Stimulated activated naive CD8-positive, alpha-beta T cell treated with anti-CD3 and anti-CD28 coated beads, Interleukin-15, amount 100 ng/mL, for 72 hours (primary cell): ENCODE measurements at places on chromosomes 6 and 20.

- DNase-seq: no peak
Observed at GRCh38 chr6:38783443-38784228, 68.5 kb downstream of the DNAH8 start.

GRCh38 chr6:63573076-63573898 lies 1.0 kb downstream of the LOC128125822 start:
- DNase-seq: peak; percentile 65

- no peak for DNase-seq
Observed at GRCh38 chr6:26122402-26122792, 35.2 kb downstream of the HFE start.

DNA sequence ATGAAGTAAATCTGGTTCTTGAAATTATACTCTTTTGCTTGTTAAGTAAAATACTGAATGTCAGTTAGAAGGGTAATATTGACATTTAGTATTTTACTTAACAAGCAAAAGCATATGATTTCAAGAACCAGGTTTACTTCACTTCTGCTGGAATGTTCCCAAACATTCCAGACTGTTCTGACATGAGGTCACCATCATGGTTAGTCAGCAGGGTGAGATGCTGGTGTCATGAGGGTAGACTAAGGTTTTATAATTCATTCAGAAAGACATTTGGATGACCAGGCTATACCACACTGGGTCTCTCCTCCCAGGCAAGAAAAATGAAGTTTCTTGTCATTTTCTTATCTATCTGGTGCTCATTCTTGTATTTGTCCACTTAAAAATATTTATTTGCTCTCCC lies 414.4 kb upstream of the MMS22L start:
- no peak for DNase-seq

DNA sequence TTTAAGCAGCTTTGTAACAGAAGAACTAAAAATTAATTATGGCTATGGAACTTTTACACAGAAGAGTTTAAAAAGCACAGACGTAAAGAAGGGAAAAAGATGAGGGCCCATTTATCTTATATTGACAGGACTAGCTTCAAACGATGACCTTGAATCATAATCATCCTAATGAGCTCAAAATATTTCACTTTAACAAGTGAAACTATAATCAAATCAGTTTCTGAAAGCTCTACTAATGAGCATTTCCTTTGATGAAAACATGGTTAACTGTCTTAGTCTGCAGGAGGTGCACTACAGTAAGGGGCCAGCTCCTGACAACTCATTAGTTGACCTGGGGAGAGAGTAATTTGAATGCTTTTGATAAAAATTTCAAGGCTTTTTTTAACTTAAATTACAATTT lies 228.0 kb upstream of the DEFB112 start:
- DNase-seq: no peak

GRCh38 chr6:148898376-148899014 lies 151.7 kb downstream of the UST start:
- no peak for DNase-seq

GRCh38 chr6:118719351-118720124 lies 68.1 kb upstream of the CEP85L start:
- peak; percentile 49 for DNase-seq

DNA sequence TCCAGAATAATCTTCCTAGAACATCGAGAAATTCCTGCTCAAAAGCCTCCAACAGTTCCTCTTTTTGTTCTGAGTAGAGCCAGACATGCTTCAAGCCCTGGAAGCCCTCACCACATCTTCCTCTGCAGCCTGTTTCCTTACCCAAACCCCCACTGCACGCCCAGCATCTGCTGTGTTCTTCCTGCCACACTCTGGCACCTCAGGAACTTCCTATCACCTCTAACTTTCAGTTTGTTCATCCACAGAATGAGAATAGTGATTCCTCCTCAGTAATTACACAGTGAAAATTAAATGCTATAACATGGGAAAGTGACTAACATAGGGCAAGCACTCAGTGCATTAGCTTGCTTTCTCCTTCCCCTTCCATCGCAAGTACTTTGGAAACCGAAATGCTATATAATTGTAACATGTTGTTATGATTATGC lies 26.3 kb downstream of the C6orf89 start:
- DNase-seq: no peak

DNA sequence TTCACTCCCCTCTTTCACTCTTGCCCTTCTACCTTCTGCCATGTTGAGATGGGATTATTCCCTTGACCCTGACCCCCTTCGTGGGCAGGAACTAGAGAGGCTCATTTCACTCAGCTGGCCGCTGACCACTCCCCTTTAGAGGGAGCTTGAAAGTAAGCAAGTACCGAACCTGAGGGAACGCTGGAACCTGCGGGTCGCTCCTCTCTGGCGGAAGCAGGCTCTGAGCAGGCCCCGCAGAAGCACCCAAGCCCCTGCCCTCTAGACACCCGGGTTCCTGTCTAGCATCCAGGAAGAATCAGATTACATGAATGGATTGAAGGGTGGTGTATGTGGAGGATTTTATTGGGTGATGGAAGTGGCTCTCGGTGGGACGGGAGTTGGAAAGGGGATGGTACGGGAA lies 11.9 kb upstream of the MYCT1 start:
- DNase-seq: no peak

DNA sequence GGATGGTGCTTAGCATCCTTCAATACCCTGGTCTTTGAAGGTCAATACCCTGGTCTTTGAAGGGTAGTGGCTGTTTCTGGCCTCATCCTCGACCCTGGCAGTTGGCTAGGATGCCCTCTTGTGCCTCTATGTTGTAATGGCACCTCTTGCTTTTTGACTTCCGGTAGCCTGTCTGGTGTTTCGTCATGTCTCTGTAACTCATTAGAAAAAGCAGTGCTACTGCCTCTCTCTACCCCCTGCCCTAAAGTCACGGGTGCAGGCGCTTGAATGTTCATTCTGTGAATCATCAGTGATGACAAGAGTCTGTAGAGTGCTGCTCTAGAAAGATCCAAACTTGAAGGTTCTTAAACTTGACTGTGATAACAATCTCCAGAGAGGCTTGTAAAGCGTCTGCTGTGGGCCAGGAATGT lies 28.3 kb downstream of the RSPO4 start:
- DNase-seq: peak; percentile 56

DNA sequence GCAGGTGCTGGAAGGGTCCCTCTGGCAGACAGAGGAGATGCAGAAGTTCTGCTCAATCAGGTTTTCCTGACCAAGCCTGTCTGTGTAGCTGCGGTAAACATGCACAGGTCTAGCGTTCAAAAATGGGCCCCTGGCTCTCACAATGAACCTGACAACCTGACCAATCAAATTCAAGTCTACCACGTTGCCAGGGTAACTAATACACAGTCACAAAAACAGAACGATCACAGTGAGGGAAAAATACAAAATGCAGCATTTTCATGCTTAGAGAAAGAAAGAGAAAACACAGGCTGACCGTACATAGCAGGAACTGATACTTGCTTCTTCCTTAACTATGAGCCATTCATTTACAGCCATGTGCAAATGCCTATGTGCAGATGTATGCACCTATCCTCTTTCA lies 353.1 kb upstream of the TSHZ2 start:
- no peak for DNase-seq

DNA sequence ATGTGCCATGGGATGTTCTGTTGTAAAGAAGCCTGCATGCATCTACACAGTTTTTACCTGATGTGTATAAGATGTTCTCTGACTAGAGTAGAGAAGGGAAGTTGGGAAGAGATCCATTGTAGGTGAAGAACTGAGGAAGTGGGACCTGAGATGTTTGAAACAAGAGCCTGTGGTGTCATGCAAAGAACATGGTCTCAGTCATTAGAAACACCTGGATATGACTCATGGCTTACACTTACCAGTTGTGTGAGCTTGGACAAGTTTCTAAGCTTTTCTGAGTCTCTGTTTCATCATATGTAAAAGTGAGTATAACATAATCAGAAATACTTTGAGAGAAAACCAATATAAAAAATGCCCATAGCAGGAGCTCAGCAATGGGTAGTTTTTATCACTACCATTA lies 51.9 kb upstream of the SEC63 start:
- no peak for DNase-seq

DNA sequence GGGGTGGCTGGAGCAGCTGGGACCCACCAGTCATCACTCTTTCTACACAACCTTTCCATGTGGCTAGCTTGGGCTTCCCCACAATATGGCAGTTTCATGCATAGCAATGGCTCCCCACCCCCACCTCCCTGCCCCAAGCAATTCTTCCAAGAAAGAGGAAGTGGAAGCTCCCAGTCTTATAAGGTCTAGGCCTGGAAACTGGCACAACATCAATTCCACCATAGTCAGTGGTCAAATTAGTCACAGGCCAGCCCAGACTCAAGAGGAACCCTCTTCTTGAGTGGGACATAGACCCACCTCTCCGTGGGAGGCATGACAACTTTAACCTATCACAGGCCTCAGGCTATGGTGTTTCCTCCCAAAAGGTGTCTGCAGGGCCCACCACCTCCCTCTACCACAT lies 17.7 kb downstream of the TGM6 start:
- no peak for DNase-seq

- DNase-seq: no peak
Observed at GRCh38 chr6:11219400-11219834, 13.1 kb downstream of the NEDD9 start.

DNA sequence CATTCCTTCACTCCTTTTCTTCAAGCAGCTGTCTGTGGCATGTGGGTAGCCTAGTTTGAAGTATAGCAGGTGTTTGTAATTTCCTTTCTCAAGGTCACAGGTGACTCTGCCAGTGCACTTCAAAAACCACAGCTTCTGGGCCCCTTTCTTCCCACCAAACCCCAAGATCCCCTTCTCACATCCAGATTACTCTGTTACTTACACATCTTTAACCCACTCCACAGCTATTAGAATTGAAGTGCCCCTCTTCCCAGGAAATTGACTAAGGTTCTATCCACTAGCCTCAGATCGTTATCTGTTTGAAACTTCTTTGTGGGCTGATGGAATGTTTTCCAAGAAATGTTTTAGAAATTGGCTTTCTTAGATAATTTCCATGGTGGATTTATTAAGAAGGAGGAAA lies 150.8 kb downstream of the AHI1 start:
- no peak for DNase-seq

DNA sequence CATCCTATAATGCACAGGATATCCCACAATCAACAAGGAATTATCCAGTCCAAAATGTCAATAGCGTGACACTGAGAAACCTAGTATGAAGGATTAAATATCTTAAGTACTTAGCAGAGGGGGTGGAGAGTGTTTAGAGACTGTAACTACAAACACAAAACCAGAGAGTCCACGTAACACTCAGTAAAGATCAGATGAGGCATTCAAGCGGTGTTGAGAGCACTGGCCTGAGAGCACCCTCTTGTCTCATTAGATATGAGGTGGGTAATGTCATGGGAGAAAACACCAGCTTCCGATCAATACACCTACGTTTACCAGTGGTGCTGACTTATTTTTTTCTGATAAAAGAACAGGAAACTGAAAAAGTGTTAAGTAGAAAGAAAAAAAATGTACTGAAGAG lies 2.3 kb downstream of the FAM184A start:
- DNase-seq: no peak

DNA sequence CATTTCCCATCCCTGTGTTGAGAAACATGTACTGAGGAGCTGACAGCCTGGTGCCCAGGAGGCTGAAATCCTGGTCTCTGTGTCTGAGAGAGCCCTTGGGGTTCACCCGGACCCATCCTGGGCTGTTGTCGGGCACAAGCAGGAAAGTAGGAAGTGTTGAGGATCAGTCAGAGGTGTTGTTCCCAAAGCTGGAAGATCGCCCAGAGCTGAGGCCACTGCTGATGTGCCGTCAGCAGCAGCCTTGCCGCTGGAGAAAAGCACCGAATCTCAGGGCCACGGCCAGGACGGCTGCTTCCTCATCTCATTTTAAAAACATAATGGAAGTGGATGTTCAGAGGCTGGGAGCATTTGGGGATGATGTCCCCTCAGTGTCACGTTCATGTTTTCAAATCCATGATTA lies 218.5 kb downstream of the UST start:
- DNase-seq: no peak

- DNase-seq: no peak
Observed at GRCh38 chr20:8749101-8749500, 319.8 kb upstream of the PLCB4 start.

GRCh38 chr6:72031471-72031870 lies 145.1 kb downstream of the RIMS1 start:
- no peak for DNase-seq

DNA sequence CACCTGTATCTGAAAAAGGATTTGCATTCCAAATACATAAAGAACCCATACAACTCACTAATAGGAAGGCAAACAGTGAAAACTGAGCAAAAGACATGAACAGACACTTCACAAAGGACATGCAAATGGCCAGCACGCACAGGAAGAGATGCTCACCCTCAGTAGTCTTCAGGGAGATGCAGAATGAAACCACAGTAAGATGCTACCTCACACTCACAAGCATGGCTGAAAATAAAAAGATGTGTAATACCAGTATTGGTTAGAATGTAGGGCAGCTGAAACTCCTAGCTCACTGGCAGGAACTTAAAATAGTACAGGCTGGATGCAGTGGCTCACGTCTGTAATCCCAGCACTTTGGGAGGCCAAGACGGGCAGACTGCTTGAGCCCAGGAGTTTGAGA lies 64.6 kb downstream of the SNX5 start:
- DNase-seq: no peak

GRCh38 chr6:50610562-50610961 lies 102.8 kb upstream of the TFAP2D start:
- no peak for DNase-seq

- peak; percentile 16 for DNase-seq
Observed at GRCh38 chr20:18506744-18507143, 996 bp upstream of the SEC23B start.

DNA sequence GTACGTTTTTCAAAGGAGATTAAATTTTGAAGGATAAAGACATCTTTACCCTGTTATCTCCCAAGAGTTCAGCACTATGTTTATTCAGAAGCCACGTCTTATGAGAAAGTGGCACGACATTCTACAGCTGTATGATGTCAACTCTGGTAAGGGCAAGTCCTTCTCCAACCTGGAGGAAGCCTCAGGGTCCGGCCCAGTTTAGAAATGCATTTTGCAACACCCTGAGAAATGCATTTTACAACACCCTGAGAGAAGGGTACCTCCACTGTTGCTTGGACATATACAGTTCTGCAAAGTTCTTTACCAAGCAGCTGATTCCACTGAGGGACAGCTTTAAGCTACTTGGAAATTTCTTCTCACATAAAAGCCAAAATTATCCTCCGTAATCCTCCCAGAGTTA lies 17.5 kb downstream of the NAPB start:
- no peak for DNase-seq

- DNase-seq: no peak
Observed at GRCh38 chr6:51015394-51015793, 196.7 kb downstream of the TFAP2B start.

GRCh38 chr6:144580039-144580438 lies 294.9 kb downstream of the UTRN start:
- DNase-seq: no peak

DNA sequence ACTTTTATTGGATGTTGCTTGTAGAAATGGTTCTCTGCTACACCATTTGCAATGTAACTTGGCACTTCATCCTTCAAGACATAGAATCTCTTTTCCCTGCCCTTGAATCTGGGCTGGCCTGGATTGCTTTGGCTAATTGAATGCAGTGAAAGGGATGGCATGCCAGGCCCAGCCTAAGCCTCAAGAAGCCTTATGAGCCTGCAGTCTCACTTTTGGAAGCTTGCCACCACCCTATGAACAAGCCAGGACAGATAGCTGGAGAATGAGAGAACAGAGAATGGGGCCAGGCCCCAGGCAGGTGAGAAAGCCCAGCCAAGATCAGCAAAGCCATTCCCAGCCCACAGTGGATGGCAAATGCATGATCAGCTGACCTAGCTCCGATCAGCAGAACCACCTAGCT lies 350.7 kb upstream of the RNF24 start:
- DNase-seq: no peak

- DNase-seq: no peak
Observed at GRCh38 chr6:168440520-168441433, at the start of gene SMOC2. TSS of gene SMOC2 (plus strand) at chr6:168441184. CDS start at chr6:168441371, 187 bp downstream.

GRCh38 chr6:71228461-71229041 lies 60.1 kb upstream of the OGFRL1 start:
- DNase-seq: no peak
